ENCODE measurements at places on chromosomes 1 and 21.

DNA sequence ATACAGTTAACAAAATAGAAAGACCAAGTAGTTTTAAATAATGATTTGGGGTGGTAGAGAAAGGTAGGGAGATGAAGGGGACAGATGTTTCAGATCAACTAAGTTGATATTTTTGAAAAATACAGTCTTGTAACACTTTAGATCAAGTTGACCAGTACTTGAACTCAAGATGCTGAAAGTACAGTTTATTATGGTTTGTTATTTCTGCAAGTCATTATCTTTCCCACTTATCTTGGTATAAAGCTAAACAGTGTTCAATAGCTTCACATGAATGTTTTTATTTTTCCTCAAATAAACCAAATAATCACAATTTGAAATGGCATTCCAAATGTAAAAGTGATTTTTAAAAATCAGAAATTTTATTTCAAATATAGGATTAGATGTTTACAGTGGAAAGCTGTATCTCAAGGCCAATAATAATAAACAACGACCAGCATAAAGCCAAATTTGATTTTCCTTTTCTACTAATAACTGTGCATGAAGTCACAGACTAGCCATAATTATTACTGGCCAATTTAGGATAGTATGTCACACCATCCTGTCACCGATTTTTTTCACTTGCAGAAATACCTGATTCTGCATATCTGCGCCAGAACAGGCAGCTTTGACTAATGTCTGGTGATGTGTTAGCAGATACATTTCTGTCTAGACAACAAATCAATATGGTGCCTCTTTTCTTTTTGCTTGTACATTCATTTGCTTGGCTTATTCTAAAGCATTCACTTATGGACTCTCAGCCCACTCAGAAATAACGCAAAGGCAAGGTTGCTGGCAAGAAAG is 320.2 kb downstream of the TM2D1 start:
- no peak for DNase-seq

DNA sequence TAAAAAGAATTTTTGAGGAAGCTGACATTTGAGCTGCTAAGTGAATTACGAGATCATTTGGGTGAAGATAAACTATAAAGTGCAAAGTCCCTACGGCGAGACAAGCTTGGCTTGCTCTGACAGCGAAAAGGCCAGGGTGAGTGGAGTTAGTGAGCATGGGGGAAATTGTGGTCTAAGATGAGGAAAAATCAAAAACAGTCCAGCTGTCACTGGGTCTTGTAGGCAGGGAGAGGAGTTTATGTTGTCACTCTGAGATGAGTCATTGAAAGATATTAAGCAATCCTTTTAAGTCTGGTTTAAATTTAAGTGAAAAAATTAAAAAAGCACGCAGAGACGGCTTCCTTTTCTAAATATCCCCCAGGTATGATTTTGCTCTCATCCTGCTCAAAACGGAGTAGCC is 601.9 kb downstream of the MRPL39 start:
- DNase-seq: no peak

- DNase-seq: no peak
Measured at GRCh38 chr1:53517821-53518352, 58.7 kb downstream of the DMRTB1 start.

- no peak for DNase-seq
Measured at GRCh38 chr1:59089036-59089798, 207.7 kb upstream of the FGGY start.

DNA sequence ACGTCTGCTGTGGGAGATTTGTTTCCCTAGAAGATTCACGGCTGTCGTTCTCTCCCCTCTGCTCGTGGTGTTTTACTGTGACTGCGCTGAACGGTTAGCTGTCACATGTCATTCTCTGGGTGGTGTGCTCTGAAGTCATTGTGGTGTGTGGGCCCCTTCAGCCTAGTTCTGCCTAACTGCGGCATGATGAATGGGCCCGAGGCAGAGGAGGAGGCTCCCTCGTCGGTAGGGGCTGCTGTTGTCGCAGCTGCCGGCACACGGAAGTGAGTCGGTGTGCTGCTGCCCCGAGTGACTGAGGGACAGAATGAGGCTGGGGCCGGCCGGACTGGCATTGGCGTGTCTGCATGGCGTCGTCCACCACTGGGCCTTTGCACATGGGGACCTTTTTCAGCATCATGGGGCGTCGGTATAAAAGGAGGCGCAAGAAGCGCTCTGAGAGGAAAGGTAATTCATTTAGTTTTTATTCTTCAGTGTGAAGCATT is 77.9 kb downstream of the ADARB1 start:
- peak; percentile 41 for DNase-seq

DNA sequence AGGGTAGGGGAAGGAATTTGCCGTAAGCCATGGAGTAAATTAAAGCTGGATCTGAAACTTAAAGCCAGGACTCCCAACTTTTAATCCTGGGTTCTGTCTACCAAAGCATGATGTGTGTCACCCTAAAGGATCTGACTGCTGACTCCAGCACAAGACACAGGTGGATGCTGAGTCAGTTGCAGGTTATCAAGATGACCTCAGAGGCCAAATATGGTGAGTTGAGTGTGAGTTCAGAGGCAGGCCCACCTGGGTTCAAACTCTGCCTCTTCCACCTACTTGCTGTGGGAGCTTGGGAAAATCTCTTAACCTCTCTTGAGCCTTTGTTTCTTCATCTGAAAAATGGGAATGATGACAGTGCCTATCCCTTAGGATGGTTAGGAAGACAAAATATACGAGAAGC is 16.7 kb upstream of the LDLRAP1 start:
- no peak for DNase-seq

DNA sequence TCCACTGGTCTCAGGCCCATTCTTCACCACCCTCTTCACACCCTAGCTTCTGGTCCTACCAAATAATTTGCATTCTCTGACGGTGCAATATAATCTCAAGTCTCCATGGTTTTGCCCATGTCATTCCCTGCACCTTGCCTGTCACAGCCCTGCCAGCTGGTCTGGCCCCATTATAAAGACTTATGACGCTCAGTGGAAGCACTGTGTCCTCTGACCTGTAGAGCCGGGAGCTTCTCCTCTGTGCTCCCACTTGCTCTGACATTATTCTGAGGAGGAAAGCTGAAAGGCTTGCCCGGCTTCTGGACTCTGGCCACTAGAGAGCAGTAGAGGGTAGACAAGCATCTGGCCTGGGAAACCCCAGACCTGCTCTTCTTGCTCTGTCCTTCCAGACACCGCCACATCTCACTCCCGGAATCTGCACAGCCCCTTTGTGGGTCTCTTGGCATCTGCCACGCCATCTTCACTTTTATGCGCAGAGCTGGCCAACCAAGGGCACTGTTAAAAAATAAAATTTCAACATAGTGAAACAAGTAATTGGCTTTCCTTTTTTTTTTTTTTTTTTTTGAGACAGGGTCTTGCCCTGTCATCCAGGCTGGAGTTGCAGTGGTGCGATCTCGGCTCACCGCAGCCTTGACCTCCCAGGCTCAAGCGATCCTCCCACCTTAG is 44.4 kb downstream of the NENF start:
- peak; percentile 22 for DNase-seq

DNA sequence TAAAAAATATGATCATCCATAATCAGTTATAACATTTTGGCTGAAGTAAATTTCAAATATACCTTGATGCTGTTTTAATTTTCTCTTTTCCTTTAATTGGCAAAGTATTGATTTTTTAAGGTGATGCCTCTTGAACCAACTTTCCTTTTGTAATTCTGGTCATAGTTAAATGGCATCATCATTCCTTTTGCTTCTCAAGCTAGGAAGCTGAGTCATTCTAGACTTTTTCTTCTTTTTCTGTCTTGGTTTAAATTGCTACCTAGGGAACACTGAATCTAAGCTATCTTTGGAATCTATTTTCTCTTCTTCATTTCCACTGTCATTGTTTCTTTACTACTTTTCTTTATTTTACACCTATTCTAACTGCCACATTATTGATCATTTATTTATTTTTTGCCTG is 162.7 kb downstream of the HMCN1 start:
- no peak for DNase-seq

- DNase-seq: no peak
Measured at GRCh38 chr1:155913969-155914757, 3.0 kb upstream of the RIT1 start.

GRCh38 chr1:161726473-161727255 is 5.3 kb downstream of the FCRLB start:
- peak; percentile 63 for DNase-seq

- DNase-seq: no peak
Measured at GRCh38 chr21:33968080-33968994, 52.7 kb upstream of the ATP5PO start.

GRCh38 chr1:90488451-90488850 is 228.7 kb downstream of the BARHL2 start:
- no peak for DNase-seq

- DNase-seq: no peak
Measured at GRCh38 chr1:220380885-220381284, 108.6 kb upstream of the RAB3GAP2 start.

GRCh38 chr1:174789399-174789798 is 210.3 kb upstream of the CACYBP start:
- DNase-seq: no peak
